ENCODE measurements at places on chromosomes 13 and 19.

GRCh38 chr19:52138983-52139251 lies 821 bp downstream of the ZNF616 start:
- no peak for DNase-seq

DNA sequence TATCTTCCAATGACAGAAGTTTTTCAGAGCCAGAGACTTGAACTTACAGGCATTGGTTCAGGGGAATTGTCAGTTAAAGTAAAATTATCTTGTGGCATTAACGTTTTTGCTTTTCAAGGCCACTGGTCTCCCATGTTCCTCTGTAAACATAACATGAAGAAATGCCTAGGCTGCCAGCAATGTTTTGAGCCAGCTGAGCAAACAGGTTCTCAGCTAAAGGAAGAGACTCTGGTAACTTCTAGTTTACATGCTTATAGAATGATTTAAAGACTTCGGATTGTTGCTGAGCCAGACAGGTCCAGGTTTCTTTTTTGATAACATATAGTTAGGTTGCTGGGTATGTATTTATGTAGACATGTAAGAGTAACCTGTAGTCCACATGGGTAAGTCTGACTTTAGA lies 35.7 kb downstream of the ZNF493 start:
- DNase-seq = no peak

- no peak for DNase-seq
Observed at GRCh38 chr13:98050041-98050466, 92.8 kb upstream of the FARP1 start.

DNA sequence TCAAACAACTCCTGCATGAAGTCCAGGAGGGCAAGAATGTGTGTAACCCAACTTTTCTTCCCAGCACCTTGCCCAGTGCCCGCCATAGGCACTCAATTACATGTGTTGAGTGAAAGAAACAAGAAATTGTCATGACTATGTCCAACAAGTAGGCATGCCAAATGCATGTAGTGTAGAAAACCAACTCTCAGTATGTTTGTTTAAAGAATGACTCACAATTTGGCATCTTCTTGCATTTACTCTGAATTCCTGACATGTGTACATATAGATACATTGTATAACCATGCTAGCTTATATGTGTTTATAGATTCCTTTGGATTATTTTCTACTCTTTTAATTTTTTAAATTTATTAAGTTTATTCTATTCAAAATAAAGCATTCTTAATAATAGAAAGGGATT lies 305.0 kb downstream of the EFNB2 start:
- no peak for DNase-seq

All from activated T-helper 1 cell treated with Interleukin-2 at 50 U/mL for 16 hours (primary cell).